ENCODE measurements at places on chromosomes 5 and 9.

- no peak for DNase-seq
These were observed at the start of gene PCDHGA1 for GRCh38 chr5:141330299-141331080. PCDHGA1 (plus strand) TSS chr5:141330514.

DNA sequence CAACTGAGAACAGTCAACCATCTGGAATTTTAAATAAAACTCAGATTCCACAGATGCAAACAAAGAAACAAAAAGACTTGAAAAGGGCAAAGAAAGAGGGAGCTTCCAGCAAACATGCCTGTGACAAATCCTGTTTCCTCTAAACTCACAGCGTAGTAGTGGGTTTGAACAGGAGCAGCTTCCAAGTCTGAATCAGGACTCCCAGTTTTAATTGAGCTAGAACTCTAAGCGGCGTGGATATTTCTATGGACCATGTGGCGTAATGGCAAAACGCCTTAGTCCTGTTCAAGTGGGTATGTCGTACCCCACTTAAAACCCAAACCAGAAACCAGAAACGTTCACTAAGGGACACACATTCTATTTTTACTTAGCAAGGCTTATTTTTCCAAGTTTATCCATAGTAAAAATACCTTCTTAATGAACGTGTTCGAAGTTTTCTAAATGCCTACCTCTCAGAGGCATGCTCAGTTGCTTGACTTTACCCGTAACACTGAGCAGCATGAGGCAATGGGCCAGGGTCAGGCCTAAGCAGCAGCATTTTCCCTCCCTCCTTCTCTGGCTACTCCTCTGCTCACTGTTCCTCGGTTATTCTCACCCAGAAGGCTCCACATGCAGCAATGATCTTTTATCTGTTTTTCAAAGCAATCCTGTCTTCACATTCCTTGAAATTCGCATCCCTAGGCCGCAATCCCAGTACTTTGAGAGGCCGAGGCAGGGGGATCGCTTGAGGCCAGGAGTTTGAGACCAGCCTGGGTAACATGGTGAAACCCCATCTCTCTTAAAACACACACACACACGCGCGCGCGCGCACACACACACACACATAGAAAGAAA, 77.9 kb downstream of the FNBP1 start:
- DNase-seq: peak; percentile 36

DNA sequence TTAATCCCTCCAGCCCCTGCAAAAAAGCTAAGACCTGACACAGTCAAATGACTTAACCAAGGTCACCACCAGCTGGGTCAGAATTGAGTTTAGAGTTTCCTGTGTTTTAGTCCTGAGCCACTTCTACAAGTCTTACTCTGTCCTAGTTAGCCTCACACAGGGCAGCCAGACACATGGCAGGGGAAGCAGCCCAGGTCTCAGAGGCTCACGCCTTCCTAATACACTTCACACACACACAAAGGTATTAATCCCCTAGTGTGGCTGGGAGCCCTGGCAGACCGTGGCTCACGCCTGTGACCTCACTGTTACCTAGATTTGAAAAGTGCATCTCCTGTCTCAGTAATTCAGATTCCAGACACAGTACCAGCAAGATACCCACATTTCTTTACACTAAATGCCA, 77.4 kb upstream of the WWC1 start:
- no peak for DNase-seq

DNA sequence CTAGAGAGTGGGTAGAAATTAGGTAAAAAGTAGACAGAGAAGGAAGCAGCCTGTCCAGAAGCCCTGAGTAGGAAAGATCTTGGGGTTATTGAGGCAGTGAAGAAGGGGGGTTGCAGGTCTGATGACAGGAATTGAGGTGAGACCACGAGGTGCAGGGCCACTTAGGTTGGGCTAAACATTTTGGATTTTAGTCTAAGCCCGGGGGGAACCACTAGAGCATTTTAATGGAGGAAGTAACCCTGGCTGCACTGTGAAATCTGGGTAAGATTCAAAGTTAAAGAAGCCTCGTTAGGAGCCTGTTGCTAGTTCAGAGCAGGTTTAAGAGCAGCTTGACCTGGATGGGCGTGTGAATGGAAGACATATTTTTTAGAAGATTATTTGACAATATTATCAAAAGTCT, 38.3 kb downstream of the MAP3K1 start:
- DNase-seq: no peak

GRCh38 chr5:134507452-134507851, 18.0 kb upstream of the JADE2 start:
- no peak for DNase-seq

- no peak for DNase-seq
These were observed 76.2 kb upstream of the SLC1A3 start for GRCh38 chr5:36530215-36530614.

DNA sequence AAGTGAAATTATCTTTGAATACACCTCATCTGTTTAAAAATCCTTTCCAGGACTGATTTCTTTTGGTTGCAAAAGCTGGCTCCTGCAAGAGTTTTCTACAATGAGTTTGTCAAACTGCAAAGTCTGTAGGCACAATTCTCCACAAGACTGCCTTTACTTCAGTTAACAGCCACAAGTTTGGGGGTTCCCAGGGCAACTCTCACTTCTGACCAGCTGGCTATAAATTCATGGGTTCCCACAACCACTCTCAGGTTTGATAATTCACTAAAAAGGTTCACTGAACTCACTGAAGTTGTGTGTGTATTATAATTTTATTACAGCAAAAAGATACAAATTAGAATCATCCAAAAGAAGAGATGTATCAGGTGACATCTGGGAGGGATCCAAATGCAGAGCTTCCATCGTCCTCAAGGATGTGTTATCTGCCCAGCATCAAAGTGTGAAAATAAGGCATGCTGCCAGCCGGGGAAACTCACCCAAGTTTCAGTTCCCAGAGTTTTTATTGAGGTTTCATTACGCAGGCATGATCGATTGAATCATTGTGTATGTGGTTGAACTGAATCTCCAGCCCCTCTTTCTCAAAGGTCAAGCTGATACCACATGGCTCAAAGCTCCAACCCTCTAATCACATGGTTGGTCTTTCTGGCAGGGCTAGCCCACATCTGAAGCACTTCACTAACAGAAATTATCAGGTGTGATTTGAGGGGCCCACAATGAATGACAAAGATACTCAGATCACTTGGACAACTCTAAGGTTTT, 19.0 kb upstream of the PSIP1 start:
- DNase-seq: no peak

Data from stromal cell of bone marrow (primary cell).